Placental pericyte (primary cell): ENCODE measurements at places on chromosomes 1 and 21. TPM values are rescaled to one million over a fixed set of nuclear protein-coding genes. Genes with fewer than 3 reads are reported as not detected.

The CRB1 gene
- 0.14 TPM in 1 of 2 replicates, not detected in the other for total RNA-seq

The CELA3A gene
- total RNA-seq = not detected in 2 replicates

The RGS8 gene
- total RNA-seq = not detected in 2 replicates

The TBX19 gene
- total RNA-seq = 0.29 and 0.44 TPM in 2 replicates

The TNFRSF8 gene
- total RNA-seq = under 0.01 and 0.14 TPM in 2 replicates

The HES3 gene
- total RNA-seq = not detected in 2 replicates

The CFAP141 gene
- not detected in 2 replicates for total RNA-seq

The PDZK1 gene
- total RNA-seq = 0.22 and 1.1 TPM in 2 replicates

The ATP8B2 gene
- 171 and 205 TPM in 2 replicates for total RNA-seq

The F3 gene
- total RNA-seq = 338 and 346 TPM in 2 replicates

The MYBPH gene
- 0.88 and 1.4 TPM in 2 replicates for total RNA-seq

The MSH4 gene
- under 0.01 TPM in 1 of 2 replicates, not detected in the other for total RNA-seq

The CYP4A22 gene
- total RNA-seq = not detected in 2 replicates

The RNU1-3 gene
- under 0.01 TPM in 2 replicates for total RNA-seq

The EPHB2 gene
- 72.0 and 123 TPM in 2 replicates for total RNA-seq

The ARHGEF10L gene
- 14.2 and 15.7 TPM in 2 replicates for total RNA-seq

The PRRX1 gene
- 68.1 and 370 TPM in 2 replicates for total RNA-seq

The LRRIQ3 gene
- 0.72 TPM in 1 of 2 replicates, not detected in the other for total RNA-seq

The DMRTA2 gene
- 0.14 and 0.22 TPM in 2 replicates for total RNA-seq

The NR1I3 gene
- total RNA-seq = not detected in 2 replicates

The RGS18 gene
- not detected in 2 replicates for total RNA-seq

The ANKRD65 gene
- under 0.01 and 0.14 TPM in 2 replicates for total RNA-seq

The WDTC1 gene
- 23.4 and 24.6 TPM in 2 replicates for total RNA-seq

The LIN28A gene
- not detected in 2 replicates for total RNA-seq

The DIPK1A gene
- 3.9 and 7.6 TPM in 2 replicates for total RNA-seq

The CFAP45 gene
- 0.44 and 1.3 TPM in 2 replicates for total RNA-seq
